ENCODE measurements at places on chromosomes 5 and 9.

DNA sequence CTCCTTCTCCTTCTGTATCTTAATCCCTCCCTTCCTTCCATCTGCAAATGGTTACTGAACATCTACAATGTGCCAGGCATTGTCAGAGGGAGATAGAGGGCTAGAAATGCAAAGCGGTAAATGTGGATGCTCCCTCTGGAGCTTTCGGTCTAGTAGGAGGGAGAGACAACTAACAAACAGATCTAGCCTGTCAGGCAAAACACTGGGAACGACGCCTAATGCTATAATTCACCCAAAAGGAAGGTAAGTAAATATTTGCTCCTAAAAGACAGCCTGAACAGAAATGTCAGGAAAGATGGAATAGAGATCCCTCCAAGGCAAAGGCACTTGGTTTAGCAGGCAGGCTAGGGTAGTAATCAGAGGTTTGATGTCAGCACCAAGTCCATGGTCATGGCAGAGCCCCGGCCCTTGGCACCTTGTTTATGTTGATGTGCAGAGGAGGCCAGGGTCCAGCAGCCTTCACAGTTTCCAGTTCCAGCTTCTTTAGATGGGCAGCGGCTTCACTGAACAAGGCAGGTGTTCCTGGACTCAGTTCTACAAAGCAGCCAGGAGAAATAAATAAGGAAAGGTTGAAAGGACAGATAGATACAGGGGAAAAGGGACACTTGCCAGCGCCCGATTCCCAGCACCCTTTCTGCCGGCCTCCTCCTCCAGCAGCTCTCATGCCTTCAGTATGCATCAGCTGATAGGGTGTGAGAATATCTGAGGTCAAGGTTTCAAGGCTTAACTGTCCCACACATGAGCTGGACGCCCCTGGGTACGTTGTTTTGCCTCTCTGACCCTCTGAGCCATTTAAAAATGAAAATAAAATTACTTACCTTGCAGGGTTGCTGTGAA, 46.5 kb upstream of the FRRS1L start:
- no peak for DNase-seq

DNA sequence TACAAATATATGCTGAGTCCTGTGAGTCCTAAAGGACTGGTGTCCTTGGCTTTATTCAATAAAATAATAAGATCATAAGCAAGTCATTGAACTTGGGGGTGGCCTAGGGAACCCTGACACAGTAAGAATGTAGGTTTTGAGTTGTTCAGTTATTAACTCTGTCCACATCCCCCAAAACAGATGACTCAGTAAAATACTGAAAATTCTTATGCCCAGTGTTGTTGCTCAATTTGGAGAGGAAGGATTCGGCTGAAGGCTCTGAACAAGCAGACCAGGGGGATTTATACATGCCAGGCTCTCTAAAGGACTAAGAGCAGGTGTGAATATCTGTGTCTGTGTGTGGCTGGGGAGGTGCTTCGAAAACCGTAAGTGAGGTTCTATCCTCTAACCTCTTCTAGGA, 173.7 kb downstream of the RMI1 start:
- no peak for DNase-seq

DNA sequence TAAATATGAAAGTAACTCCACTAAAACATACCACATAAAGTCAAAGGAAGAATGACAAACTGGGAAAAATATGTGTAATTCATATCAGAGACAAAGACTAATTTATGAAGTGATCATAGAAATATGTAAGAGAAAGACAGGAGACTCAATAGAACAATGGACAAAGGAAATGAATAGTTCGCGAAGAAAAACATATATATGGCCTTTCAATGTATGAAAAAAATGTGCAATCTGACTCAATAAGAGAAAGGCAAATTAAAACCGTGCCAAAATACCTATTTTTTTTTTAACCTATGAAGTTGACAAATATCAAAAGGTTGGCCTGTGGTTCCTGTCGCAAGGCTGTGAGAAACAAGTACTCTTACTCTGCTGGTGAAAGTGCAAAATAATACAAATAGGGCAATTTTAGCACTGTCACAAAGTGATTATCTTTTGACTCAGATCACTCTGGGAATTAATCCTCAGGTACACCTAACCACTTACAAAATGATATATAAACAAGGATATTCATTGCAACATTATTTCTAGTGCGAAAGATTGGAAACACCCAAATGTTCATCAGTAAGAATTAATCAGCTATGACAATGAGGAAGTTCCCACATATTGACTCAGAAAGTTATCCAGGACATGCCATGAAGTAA, 3.7 kb downstream of the C9 start:
- DNase-seq = no peak

- DNase-seq = no peak
These were observed 317.0 kb upstream of the RPS23 start for GRCh38 chr5:82595113-82595512.

DNA sequence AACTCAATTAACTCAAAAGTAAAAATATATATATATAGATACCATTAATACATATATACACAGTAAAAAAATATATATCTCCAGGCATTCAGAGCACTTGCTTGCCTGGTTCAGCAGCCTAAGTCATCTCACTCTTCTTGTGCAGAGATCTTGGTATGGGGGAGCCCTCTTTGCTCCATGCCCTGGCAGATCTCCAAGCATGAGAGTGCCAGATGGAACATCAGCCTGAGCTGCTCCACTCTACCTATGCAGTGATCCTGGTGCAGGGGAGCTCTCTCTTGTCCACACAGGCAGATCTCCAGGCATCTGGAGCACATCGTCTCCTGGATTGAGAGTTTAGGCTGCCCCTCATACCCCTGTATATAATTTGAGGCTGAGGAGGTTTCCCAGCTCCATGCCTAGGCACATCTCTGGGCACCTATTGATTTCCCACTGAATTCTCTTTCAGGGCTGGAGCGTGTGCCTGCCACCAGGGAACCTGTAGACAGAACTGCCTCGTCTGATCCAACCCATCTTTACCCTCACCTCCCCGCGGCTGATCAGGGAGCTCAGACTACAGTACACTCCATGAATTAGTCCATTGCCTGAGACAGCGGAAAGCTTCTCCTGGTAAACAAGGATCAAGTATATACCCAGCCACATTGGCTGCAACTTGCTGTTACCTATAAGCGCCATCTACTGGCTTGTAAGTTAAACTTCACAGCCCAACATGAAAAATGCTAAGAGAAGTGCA, 342.4 kb upstream of the GRIA1 start:
- no peak for DNase-seq

DNA sequence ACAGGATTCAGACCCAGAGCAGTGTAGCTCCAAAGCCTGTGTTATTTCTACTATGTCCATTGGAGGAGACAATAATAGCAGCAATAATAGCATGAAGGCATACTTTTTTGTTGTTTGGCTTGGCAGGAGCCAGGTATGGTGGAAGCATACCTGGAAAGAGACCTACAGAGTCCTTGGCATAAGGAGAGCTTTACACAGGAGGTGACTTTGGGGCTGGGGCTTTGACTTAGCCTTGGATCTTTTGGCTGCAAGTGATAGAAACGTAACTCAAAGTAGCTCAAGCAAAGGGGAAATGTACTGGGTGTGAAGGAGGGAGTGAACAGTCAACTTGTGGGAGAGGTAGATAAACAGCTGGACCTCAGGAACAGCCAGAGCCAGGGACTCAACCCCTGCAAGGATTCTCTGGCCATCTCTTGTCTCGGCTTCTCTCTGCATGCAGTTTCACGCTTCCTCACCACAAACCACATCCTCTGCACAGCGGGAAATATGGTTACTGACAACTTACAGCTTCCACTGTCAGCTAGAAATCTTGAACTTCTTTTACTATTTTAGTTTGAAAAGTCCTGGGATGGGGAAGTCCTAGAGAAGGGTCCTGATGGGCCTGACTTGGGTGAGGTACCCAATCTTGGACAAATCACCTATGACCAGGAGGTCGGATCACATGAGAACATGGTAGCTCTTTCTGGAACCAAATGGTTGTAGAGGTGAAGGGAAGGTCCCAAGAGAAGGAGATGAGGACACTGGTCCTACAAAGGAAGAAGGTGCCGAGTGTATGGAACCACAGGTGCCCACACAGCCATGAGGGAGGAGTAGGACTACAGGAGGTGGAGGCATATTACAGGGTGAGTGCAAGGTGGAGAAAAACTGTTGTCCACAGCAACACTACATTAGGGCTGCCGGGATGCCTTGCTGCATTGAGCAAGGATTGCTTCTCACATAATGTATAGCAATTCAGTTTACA, 47.0 kb upstream of the TGFBR1 start:
- peak; percentile 61 for DNase-seq

DNA sequence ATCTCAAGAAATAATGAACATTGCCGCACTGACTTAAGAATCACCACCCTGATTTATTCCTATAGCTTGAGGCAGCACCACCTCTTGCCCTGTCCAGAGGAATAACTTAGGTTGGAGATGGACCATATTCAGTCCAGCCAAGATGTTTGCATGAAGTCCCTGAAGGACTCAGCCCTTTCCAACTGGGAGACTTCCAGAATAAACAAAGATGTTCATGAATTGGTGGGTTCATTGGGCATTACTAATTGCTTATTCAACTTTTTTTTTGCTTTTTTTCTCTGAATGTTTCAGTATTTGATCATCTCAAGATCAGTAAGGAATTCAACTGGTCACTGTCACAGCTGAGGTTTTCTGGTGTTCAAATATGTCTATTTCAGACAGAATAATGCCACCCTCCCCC, 470.6 kb downstream of the CCDC171 start:
- DNase-seq = no peak

DNA sequence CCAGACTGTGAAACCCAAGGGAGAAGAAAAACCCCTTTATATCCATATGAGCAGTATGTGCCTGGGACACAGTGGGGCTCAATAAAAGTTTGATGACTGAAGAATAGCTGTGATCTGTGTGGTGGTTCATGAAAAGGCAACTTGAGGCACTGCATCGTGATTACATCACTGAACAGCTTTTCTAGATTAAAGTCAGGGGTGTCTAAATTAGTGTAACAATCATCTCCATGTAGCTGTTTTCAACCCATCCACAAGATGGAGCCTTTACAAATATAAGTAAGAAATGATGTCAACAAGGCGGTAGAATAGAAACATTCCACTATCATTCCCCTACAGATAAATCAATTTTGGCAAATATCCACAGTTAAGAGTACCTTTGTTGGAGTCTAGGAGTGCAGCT, 55.5 kb downstream of the PRRC1 start:
- DNase-seq = no peak
